ENCODE measurements at places on chromosomes 12 and 14. TPM values are rescaled to one million over a fixed set of nuclear protein-coding genes. Genes with fewer than 3 reads are reported as not detected.

Gene KCNA1
- polyA plus RNA-seq: 62.6 TPM

Gene NELL2
- 14.0 TPM for polyA plus RNA-seq

Gene NAV3
- 1.7 TPM for polyA plus RNA-seq

Gene EGLN3
- polyA plus RNA-seq: 23.4 TPM

Measured in brain (organoid and tissue), 16 donors.